ENCODE measurements at places on chromosomes 6 and 20.
A peak's percentile ranks its signal among the peaks of the same experiment; 100 is the strongest.

DNA sequence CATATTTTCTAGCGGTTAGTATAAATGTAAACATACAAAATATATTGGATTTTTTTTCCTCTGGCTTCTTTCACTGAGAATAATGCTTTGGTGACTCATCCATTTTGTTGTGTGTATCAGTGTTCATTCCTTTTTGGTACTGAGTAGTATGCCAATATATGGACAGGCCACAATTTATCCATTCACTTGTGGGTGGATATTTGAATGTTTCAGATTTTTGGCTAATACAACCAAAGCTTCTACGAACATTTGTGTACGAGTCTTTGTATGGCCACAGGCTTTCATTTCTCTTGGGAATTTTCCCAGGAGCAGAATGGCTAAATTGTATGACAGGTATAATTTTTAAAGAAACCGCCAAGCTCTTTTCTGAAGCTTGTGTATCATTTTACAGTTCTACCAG, 677.5 kb downstream of the HDGFL1 start:
- no peak for DNase-seq

- peak; percentile 60 for DNase-seq
These were observed 75.9 kb upstream of the HDDC2 start for GRCh38 chr6:125377621-125378020.

DNA sequence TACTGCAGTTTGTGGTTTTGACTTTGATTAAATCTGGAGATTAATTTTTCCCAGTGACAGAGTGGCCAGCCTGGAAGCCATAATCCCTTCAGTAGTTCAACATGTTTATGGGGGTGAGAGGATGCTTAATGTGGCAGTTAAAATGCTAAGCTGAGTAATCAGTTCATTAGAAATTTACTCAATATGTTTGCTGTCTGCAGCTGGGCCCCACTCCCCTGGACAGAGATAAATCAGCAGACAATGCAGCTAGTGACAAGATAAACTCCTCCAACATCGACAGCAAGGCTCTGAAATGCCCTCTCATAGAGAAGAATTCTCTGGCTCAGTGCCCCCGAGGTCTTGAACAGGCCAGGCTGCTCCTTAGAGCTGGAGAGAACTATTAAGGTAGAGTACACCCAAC, 101.9 kb downstream of the LRFN2 start:
- no peak for DNase-seq

DNA sequence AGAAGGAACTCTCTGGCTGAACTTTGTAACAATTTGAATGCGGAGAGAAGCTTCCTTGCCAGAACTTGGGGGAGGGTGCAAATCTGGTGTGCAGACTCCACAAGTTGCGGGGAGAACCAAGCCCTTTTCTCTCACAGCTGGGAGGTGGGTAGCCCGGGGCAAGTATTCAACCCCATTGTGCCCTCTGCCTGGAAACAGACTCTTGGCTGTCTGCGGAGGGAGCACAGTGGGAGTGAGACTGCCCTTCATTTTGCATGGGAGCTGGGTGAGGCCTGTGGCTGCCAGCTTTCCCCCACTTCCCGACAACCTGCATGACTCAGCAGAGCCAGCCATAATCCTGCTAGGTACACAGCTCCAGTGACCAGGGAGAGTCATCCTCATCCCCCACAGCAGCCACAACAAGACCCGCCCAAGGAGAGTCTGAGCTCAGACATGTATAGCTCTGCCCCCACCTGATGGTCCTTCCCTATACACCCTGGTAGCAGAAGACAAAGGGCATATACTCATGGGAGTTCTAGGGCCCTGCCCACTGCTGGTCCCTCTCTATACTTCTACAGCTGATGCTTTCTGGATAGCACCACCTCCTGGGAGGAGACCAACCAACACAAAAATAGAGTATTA, 29.4 kb upstream of the TPD52L1 start:
- DNase-seq = no peak

DNA sequence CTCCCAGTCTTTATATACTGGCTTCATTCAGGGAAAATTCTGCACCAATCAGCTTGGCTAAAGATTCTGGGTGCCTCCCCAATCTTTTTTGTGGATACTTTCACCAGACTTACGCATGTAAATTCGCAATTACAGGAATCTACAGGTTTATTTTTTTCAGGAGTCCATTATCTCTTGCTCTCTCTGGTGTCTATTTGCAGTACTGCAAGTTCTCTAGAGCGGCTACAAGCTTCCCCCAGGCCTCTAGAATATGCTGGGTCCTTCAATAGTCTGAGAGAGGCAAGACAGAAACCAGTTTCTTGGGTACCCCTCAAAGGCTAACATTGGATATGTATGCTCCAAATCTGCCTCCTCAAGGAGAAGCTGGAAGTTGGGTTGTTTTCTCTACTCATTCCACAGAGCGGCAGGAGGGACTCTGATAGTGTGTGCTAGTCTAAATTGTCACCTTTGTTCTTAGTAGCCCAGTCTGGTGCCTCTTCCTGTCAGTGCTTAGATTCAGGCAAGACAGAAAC, 58.5 kb downstream of the SUN5 start:
- DNase-seq = no peak

GRCh38 chr6:20640181-20640580, 105.9 kb downstream of the CDKAL1 start:
- DNase-seq = no peak

GRCh38 chr20:6709910-6710595, 57.4 kb upstream of the BMP2 start:
- no peak for DNase-seq

DNA sequence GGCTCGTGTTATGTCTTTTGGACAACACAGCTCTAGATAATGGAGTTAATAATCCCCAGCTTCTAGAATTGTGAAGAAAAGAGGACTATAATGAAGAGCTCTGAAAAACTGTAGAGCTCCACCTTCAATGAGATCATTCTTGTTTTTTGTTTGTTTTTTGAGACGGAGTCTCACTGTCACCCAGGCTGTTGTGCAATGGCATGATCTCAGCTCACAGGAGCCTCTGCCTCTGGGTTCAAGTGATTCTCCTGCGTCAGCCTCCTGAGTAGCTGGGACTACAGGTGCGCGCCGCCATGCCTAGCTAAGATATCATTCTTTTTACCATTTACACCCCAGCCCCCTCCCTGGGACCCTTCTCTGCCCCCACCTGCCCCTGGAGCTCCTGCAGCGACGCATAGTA, 36.6 kb downstream of the ERGIC3 start:
- no peak for DNase-seq

GRCh38 chr6:104201557-104201956, 658.2 kb downstream of the HACE1 start:
- DNase-seq = no peak

Data from skin of body (tissue), 3 donors.